ENCODE measurements at places on chromosomes 12 and 14. TPM values are rescaled to one million over a fixed set of nuclear protein-coding genes. Genes with fewer than 3 reads are reported as not detected.

The FLRT2 gene
- 8.2 TPM for total RNA-seq

The RBP5 gene
- 47.1 TPM for total RNA-seq

The SLC25A21 gene
- total RNA-seq, result 24.3 TPM

The SLC6A12 gene
- 27.1 TPM for total RNA-seq

The KRT72 gene
- not detected for total RNA-seq

The JKAMP gene
- total RNA-seq, result 65.1 TPM

The XPOT gene
- total RNA-seq, result 44.8 TPM

The RNASE1 gene
- total RNA-seq, result 11.7 TPM

The ADAM20 gene
- total RNA-seq, result 2.6 TPM

The ACVRL1 gene
- 7.5 TPM for total RNA-seq

The GLT8D2 gene
- 0.79 TPM for total RNA-seq

The GIT2 gene
- 22.2 TPM for total RNA-seq

The CD69 gene
- 2.7 TPM for total RNA-seq

The PSMA6 gene
- total RNA-seq, result 91.5 TPM

The RNASE2 gene
- 0.59 TPM for total RNA-seq

The TESPA1 gene
- total RNA-seq, result 3.2 TPM

The MAP3K9 gene
- total RNA-seq, result 0.65 TPM

The KRT84 gene
- total RNA-seq, result not detected

The LRRC10 gene
- total RNA-seq, result not detected

The GRIP1 gene
- total RNA-seq, result 0.33 TPM

The BIN2 gene
- 10.2 TPM for total RNA-seq

The C12orf50 gene
- total RNA-seq, result 0.08 TPM

The GZMB gene
- 0.17 TPM for total RNA-seq

The MIP gene
- 0.09 TPM for total RNA-seq

The RASSF9 gene
- 0.84 TPM for total RNA-seq

The ATXN3 gene
- 12.9 TPM for total RNA-seq

The DHRS2 gene
- 0.56 TPM for total RNA-seq

The PNMA1 gene
- total RNA-seq, result 2.3 TPM

The RHOJ gene
- total RNA-seq, result 1.4 TPM

The FITM1 gene
- total RNA-seq, result 6.4 TPM

The GPRC5D gene
- not detected for total RNA-seq

The TDG gene
- 18.7 TPM for total RNA-seq

The HRK gene
- total RNA-seq, result not detected

The ANG gene
- total RNA-seq, result 1,589 TPM

The MYF6 gene
- total RNA-seq, result not detected

The JPH4 gene
- total RNA-seq, result 0.23 TPM

The NOVA1 gene
- 0.79 TPM for total RNA-seq

The DPPA3 gene
- total RNA-seq, result not detected

The FOXN4 gene
- total RNA-seq, result not detected

The PAPOLA gene
- 107 TPM for total RNA-seq
